Esophagus mucosa (tissue), 1 donor: ENCODE measurements at places on chromosomes 13 and 19. TPM values are rescaled to one million over a fixed set of nuclear protein-coding genes. Genes with fewer than 3 reads are reported as not detected.

GRCh38 chr13:42650506-42650905 is 76.6 kb downstream of the TNFSF11 start:
- ATAC-seq = no peak

DNA sequence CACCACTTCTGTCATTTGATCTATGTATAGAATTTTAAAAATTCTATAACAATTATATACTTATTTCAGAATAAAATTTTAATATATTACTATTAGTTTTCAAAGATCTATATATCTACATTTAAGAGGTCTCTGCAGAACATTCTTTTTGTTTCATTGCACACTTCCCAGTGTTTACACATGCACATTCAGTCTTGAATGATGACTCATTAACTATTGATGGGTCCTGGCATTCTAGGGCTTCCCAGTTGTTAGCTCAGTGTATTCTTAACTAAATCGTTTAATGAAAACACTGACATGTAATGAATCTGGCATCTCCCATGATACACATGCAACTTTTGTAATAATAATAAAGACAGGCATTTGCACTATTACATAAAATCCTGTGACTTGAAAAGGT is 324.6 kb downstream of the KLF12 start:
- ATAC-seq = no peak

C1QTNF9 gene
- total RNA-seq = not detected

GRCh38 chr13:109760951-109761350 is 25.4 kb downstream of the IRS2 start:
- no peak for ATAC-seq

DNA sequence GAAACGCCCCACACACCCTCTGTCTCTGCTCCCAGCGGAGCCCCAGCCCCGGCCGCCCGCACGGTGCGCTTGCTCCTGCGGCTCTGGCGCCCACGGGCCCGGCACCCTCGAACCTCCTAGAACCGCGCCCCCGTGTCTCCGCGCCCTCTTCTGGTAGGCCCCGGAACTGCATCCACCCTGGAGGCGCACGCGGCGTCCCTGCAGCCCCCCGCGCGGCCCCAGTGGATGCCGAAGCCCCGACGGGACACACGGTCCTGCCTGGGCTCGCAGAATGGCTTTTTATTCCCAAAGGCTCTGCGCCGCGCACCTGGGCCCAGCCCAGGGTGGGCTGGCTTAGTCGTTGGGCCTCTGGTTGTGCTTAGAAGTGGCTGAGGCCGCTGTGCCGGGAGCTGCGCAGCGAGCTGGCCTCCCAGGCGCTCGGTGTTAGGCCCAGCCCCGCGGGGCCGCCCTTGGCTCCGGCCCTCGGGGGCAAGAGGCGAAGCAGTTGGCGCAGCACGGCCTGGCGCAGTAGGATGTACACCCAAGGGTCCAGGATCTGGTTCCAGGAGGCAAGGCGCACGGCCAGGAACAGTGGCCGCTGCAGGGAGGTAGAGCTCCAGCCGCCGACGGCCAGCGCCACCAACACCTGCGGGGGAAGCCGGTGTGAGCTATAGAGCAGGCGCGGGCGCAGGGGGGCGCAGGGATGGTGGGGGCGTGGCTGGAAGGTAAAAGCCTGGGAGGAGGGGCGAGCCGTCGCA is 2.8 kb downstream of the PTGER1 start:
- ATAC-seq = peak; percentile 26

DNA sequence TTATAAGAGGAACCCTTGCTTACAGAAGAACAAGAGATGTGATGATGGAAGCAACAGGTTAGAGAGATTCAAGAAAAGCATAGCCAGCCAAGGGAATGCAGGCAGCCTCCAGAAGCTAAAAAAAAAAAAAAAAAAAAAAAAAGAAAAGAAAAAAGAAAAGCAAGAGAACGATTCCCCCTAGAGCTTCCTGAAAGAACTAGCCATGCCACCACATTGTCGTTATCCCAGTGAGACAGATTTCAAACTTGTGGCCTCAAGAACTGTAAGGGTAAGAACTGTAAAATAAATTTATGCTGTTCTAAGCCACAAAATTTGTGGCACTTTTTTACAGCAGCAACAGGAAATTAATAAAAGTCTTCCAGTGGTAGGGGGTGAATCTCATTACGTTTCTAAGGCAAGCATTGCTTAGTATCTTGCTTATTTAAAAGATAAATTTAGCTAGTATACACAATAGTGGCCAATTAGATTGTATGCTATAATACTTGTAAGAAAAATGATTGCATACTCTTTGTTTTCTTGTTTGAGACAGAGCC is 21.8 kb downstream of the RFXAP start:
- ATAC-seq = no peak

ZNF112 gene
- total RNA-seq = 2.2 TPM
